H7 (cell line): ENCODE measurements at places on chromosomes 7 and 10.

GRCh38 chr7:36455646-36456045 lies 66.0 kb downstream of the ANLN start:
- no peak for DNase-seq

DNA sequence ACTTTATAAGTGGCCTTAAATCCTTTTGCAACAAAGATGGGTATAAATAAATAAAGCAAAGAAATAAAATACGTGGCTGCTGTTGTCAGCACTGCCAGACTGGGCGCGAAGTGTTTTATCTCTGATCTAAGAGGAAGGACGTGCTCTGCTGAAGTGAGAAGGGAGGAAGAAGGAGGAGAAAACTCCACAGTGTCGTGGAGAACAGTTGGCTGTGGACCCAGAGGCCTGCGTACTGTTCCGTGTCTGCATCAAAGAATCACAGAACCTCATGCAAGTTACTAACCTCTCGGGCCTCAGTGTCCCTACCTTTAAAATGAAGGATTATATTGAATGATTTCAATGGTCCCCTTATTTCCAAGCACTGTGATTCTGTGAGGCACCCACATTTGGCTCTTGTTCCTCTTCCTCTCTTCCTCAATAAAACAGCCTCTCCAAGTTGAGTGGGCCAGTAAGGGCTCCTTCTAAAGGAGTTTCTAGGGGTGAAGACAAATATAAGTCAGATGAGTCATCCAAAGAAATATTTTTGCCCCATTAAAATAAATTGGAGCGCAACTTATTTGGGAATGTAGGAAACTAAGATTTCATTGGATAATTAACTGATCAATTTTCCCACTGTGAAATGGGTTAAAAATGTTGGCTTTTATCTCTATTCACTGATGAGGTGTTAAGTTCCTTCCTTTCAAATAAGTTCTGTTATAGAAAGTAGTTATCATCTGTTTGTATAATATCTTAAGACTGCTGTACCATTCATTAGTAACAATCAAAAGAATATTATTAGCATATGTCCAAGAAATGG lies 126.9 kb upstream of the EFCAB10 start:
- DNase-seq, result no peak

DNA sequence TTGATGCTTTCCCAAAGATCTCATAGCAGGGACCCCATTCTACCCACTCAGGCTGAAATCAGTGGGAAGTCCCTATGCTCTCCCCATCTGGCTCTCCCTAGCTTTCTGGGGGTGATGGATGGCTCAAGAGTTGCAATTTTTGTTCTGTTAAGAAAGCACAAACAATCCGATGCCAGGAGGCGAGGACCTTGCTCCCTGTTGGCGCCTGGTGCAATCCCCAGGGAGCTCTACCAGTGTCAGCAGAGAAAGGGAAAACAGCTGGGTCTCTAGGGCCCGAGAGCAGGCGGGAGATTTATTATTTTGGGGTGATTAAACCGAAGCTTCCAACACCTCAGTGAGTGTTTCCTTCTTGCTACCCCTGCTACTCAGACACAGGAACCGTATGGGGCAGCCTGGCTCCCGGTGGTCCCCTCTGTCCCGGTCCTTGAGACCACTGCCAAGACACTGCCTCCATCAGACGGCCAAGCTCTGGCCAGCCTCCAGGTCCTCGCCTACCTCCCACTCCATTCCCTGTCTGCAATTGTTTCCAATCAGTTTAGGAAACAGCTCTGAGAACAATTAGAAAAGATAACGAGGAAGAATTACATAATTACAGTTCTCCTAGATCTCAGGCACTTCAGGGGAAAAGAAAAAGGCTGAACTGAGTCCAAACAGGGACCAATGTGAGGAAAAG lies 147.9 kb downstream of the PLXNA4 start:
- no peak for DNase-seq

- DNase-seq, result no peak
Observed at GRCh38 chr10:5550621-5551530, 26.1 kb downstream of the CALML3 start.

DNA sequence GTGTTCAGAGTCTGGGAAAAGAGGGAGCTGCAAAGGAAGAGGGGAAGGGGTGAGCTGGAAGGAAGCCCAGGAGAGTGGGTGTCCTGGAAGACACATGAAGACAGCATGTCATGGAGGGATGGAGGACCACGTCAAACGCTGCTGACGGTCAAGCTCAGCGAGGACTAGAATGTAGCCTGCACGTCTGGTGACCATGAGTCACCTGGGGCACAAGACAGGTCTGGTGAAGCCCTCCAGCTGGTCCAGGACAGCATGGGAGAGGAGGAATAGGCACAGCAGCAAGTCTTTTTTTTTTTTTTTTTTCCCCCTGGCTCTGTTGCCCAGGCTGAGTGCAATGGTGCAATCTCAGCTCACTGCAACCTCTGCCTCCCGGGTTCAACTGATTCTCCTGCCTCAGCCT lies 19.6 kb upstream of the AMZ1 start:
- DNase-seq, result no peak

GRCh38 chr7:29593459-29593858 lies 29.8 kb downstream of the PRR15 start:
- no peak for DNase-seq

DNA sequence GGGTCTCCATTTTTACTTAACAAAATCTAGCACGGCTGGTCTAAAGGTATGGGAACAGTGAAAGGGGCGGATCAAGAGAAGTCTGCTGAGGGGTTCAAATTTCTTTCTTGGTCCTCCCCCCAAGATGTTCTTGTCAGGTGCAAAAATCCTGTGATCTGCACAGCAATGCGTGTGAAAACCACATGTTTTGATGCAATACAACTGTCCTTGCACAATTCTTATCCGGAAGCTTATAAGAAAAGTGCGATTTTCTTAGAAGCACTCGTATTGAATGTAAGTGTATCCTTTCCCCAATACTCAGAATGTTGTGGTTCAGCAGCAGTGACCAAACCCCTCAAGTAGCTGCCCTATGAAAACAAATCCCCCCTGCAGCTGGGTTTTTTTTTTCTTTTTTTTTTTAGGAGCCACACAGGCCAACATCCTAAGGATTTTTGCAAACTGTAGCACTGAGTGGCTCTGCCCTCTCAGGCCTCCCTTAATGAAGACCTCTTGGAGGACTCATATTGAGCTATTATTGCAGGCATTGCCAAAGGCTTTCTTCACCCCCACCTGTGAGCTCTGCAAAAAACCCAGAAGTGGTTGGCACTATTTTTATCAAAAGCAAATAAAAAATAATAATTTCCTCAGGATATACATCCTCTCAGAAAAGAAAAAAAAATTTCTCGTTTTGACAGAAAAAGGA lies 151.9 kb upstream of the ITGB1 start:
- no peak for DNase-seq

- no peak for DNase-seq
Observed at GRCh38 chr7:81014266-81014665, 95.4 kb upstream of the SEMA3C start.

GRCh38 chr10:124588736-124589490 lies 127.3 kb downstream of the LHPP start:
- peak; percentile 39 for DNase-seq

- no peak for DNase-seq
Observed at GRCh38 chr10:64458306-64458705, 937.1 kb downstream of the REEP3 start.

DNA sequence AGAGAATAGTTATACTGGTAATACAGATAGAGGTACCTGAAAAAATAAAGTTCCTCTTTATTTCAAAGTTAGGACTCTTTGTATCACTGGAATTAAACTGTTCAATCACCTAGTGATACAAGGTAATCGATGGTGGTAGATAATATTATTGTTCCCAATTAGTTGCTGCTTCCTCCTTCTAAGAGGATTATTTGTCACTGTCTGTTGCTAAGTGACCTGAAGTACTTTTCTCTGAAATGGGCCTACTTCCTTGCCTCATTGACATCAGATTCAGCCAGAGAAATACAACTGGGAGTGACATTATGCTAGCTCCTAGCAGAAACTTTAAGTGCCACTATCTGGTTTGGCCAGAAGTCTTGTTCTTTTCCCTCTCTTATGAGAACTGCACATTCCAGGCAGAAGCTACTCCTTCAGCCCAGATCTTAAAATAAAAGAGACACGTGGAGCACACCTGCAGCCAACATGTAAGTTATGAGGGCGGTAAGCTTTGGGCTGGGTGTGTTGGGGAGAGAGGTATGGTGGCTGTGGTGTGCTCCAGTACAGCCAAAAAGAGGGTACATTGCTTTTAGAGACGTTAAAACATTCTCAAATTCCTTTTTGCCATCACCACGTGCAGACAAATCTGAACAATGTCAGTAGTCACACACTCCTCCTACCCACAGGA lies 54.8 kb downstream of the MINDY3 start:
- no peak for DNase-seq

GRCh38 chr7:34371922-34372321 lies 286.1 kb upstream of the NPSR1 start:
- no peak for DNase-seq

GRCh38 chr10:47406870-47407691 lies 23.0 kb upstream of the ZNF488 start:
- no peak for DNase-seq

GRCh38 chr10:48511875-48512231 lies 93.0 kb downstream of the ARHGAP22 start:
- DNase-seq, result no peak

GRCh38 chr10:4189281-4189680 lies 404.3 kb upstream of the KLF6 start:
- no peak for DNase-seq

DNA sequence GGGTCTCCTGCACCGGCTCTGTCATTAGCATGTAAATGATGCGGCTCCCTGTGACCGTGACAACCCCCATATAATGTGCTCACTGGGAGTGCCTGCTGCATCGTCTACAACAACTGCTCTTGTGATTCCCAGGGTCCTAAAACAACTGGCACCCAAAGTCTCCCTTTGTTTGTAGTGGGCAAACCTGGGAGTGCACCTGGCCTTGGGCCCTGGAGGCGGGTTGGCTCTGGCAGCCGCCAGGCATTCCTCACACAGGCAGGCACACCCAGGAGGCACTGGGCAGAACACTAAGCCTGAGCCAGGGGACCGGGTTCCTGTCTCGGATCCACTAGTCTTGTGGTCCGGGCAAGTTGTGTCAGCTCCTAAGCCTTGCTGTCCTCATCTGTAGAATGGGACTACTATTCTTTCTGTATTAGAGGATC lies 115.5 kb upstream of the GPR26 start:
- peak; percentile 66 for DNase-seq

DNA sequence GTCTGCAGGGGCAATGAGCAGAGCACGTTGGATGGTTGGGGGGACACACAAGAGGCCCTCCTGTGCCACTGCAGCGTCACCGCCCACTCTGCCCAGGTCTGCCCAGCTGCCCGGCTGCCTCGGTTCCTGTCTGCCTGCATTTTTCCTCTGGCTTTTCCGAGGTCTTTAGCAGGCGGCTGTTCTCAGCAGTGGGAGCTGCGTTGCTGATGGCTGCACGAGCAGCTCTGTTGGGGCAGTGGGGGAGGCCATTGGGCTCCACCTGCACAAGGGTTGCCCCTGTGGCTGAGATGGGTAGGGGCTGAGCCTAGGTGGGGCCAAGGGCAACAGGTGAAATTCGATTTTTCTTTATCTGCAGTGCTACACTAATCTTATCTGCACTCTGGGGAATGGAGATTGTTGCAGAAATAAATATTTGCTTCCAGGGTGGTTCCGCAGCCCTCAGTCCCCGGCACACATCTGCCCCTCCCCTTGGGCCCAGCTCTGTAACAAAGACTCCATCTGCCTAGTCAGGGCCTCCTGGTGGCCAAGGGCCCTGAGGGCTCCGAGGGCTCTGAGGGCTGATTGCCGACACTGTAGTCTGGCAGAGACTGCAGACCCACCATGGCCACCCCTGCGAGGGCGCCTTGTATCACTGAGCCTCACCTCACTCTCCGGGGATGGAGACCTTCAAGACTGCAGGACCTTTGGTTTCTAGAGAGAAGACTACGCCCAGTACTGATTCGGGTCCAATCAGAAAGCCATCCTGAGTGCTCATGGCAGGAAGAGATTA lies 141.7 kb upstream of the SHH start:
- peak; percentile 65 for DNase-seq

GRCh38 chr7:94154858-94155257 lies 150.7 kb upstream of the BET1 start:
- no peak for DNase-seq

- DNase-seq, result peak; percentile 80
Observed at GRCh38 chr7:101200862-101201599, at the start of gene MOGAT3. TSS of gene MOGAT3 (minus strand) at chr7:101201036. CDS start at chr7:101200854, 182 bp downstream.

- DNase-seq, result no peak
Observed at GRCh38 chr10:108755646-108756045, 1167.7 kb downstream of the XPNPEP1 start.

DNA sequence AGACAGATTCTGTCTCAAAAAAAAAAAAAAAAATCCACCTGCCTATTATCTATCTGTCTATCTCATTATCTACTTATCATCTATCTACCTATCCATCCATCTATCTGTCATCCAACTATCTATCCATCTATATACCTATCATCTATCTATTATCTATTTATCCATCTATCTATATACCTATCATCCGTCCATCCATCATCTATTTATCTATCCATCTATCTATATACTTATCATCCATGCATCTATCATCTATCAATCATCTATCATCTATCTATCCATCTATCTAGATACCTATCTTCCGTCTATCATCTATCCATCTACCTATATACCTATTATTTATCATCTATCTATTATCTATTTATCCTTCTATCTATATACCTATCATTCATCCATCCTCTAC lies 16.5 kb upstream of the TPST1 start:
- no peak for DNase-seq

DNA sequence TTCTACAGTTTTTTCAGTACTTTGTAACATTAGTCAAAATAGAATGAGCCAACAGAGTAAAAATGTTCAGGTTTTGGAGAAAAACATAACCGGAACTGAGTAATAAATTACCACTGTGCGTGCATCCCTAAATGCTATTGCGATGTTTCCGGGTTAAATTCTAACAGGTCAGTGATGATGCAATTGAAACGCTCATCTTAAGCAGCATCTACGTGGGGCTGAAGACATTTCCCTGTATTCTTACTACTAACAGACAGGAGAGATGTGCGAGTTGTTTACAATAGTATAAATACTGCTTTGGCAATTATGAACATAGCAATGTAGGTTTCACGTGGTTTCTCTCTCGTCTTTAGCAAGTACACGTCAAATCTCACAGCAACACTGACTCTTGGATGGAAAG lies 149.4 kb downstream of the USP6NL start:
- no peak for DNase-seq

DNA sequence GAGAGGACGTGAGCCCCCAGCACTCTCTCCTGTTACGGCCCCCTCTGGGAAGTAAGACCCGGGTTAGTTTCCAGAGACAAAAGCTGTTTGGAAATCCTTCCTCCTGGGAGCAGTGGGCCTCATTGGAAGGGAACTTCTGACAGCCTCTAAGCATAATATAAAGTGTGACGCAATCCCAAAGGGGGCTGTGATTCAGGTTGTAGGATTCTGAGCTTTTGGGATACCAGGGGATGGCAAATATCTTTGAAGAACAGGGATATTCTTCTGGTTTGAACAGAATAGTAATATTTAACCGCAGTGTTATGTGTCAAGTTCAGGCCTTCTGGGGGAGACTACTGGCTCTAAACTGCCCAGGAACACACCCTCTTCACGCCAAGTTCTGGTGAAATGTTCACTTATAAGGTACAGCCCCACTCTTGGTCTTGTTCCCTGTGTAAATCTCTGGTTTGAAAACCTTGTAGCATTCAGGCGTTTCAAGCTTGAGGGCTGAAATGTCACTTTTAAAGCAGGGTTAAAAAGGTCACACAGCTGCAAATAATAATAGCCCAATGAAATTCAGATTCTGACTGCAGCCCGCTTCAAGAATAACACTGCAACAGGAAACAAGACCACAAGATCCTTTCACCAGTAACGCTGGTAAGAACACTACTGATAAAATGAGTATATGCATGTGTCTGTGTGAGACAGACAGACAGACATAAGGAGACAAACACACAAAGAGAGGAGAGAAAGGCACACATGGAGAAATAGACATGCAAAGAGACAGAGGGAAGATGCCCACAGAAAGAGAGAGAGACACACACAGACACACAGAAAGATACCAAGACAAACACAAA lies 69.0 kb downstream of the CREB5 start:
- peak; percentile 12 for DNase-seq
